ENCODE measurements at places on chromosomes 5 and 9. TPM values are rescaled to one million over a fixed set of nuclear protein-coding genes. Genes with fewer than 3 reads are reported as not detected.

The LRRC70 gene
- total RNA-seq = 3.6 TPM

The KIF24 gene
- total RNA-seq = 2.8 TPM

The ITGA2 gene
- total RNA-seq = 44.5 TPM

The NUDT12 gene
- 14.0 TPM for total RNA-seq

The SAXO1 gene
- 0.35 TPM for total RNA-seq

The SPAG8 gene
- 6.1 TPM for total RNA-seq

The TRPM3 gene
- total RNA-seq = 11.4 TPM

The PCDHGA1 gene
- 0.69 TPM for total RNA-seq

The TRIP13 gene
- total RNA-seq = 1.6 TPM

The NDST1 gene
- 60.7 TPM for total RNA-seq

The NSG2 gene
- not detected for total RNA-seq

The NXNL2 gene
- 3.6 TPM for total RNA-seq

The RPS14 gene
- 1,504 TPM for total RNA-seq

The CMBL gene
- total RNA-seq = 36.6 TPM

The ZNF658 gene
- 7.1 TPM for total RNA-seq

The FGF10 gene
- total RNA-seq = 6.3 TPM

The SLC34A1 gene
- total RNA-seq = 0.91 TPM

The CLINT1 gene
- total RNA-seq = 173 TPM

The WWC1 gene
- 174 TPM for total RNA-seq

The BAAT gene
- 0.09 TPM for total RNA-seq

The GLE1 gene
- 22.8 TPM for total RNA-seq

The NR4A3 gene
- total RNA-seq = 9.1 TPM

The DAPK1 gene
- 166 TPM for total RNA-seq

The NEUROG1 gene
- not detected for total RNA-seq

The GOLPH3 gene
- total RNA-seq = 118 TPM

The ZDHHC12 gene
- total RNA-seq = 39.9 TPM

The MYOZ3 gene
- total RNA-seq = 0.66 TPM

The FLT4 gene
- total RNA-seq = 29.4 TPM

The STPG3 gene
- total RNA-seq = 0.38 TPM

The RMND5B gene
- total RNA-seq = 45.3 TPM

The ANGPTL2 gene
- 12.4 TPM for total RNA-seq

The C9orf153 gene
- total RNA-seq = not detected

The LCN1 gene
- total RNA-seq = not detected

The MEIKIN gene
- 0.63 TPM for total RNA-seq

The SLCO6A1 gene
- total RNA-seq = not detected

The CCDC183 gene
- 0.88 TPM for total RNA-seq

The TUSC1 gene
- total RNA-seq = 17.6 TPM

The FAM169A gene
- 8.6 TPM for total RNA-seq

The HEXB gene
- total RNA-seq = 113 TPM

The PCDHB4 gene
- 5.8 TPM for total RNA-seq

The SPATA31D4 gene
- not detected for total RNA-seq

The OBP2B gene
- total RNA-seq = not detected

The C7 gene
- total RNA-seq = 849 TPM

The CCDC192 gene
- not detected for total RNA-seq

The NKD2 gene
- total RNA-seq = 14.1 TPM

The QRFP gene
- not detected for total RNA-seq

The NME5 gene
- total RNA-seq = 20.6 TPM

All from kidney (tissue), 22 donors.